ENCODE measurements at places on chromosomes 11 and 22.

GRCh38 chr11:70928854-70929598 is 323.4 kb downstream of the SHANK2 start:
- no peak for DNase-seq

DNA sequence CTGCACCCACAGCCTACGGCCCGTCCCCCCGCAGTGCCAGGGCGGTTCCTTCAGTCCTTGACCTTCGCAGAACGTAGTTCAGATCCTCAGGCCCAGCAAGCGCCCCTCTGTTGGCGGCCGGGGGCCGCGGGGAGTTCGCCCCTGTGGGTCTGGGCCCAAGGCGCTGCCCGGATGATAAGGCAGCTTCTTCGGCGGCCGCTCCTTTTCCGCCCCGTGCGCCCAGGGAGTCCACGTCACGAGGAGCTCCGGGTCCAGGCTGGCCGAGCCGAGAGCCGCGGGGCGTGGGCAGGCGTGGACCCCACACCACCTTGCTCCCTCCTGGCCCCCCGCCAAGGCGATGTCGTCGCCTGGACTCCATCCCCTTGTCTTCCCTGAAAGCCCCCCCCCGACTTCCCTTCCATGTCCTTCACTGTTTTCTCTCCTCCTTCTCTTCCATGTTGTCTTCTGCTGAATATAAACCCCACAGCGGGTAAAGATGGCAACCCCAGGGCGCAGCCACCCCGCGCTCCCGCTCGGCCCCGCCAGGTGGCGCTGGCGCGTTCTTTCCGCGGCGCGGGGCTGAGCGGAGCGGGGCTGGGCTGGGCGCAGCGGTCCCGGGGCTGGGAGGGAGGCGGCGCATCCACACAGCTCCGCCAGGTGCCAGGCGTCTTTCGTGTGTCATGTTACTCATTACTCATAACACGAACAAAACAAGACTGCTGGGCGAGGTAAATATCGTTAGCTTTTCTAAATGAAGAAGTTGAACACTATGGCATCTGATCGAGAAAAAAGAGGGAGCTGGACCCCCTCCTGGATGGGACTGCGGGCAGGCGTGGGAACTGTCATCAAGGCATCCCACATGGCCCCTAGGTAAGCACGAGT is 321.0 kb downstream of the NTM start:
- DNase-seq: no peak

GRCh38 chr11:92440701-92441442 is 216.3 kb downstream of the FAT3 start:
- no peak for DNase-seq

DNA sequence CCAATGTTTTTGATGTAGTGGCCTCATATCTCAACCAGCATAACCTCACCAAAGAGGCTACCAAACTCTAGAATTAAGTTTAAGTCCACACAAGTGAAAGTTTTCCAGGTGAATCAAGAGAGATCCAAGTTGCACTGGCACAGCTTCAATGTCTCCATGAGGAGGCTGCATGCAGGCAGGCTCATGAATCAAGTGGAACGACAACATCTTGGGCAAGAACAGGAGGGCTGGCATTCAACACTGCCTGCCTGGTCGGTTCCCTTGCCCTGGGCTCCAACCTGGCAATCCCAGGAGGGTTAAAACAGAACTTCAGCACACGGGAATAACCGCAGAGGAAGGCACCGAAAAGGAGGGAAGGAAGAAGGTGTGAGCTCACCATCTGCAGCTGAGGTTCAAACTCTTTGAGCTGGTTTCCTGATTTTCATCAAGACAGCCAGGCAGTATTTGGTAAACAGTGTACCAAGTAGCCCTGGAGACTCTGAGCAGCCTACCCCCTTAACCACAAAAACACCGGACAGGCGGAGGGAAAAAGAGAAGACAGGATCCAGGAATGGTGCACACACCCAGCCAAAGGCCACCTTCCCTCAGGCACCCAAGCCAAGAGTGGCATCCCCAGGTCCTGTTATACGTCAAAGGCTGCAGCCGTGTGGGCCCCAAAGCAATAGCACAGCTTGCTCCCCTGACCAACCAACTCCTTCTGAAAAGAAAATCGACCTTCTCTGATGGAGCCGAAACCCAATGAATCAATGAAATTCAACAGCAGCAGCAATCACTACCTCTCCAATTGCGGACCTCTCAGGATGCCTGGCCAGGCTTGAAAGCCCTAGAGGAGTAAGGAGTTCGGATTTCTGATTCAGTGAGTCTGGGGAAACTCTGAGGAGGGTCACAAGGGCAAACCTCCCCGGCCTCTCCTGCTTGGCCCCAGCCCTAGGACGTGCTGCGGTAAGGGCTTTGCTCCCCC is 1.3 kb downstream of the PACSIN2 start:
- DNase-seq: no peak

DNA sequence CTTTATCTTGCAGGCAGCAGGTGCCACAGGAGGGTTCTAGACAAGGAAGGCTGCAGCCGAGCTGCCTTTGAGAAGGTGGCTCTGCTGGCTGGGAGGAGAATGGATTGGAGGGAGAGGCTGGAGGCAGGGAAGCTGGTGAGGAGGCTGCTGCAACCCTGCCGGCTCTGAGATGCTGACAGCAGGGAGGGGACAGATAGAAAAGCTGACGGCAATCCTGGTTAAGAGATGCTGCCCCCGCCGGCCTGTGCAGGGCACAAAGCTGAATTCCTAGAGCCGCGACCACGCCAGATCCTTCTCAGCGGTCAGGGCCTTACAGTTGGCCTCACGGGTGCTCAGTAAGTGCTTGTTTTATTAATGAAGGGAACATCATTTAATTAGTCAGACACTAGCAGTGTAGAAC is 105.4 kb downstream of the CACNA1I start:
- peak; percentile 19 for DNase-seq

DNA sequence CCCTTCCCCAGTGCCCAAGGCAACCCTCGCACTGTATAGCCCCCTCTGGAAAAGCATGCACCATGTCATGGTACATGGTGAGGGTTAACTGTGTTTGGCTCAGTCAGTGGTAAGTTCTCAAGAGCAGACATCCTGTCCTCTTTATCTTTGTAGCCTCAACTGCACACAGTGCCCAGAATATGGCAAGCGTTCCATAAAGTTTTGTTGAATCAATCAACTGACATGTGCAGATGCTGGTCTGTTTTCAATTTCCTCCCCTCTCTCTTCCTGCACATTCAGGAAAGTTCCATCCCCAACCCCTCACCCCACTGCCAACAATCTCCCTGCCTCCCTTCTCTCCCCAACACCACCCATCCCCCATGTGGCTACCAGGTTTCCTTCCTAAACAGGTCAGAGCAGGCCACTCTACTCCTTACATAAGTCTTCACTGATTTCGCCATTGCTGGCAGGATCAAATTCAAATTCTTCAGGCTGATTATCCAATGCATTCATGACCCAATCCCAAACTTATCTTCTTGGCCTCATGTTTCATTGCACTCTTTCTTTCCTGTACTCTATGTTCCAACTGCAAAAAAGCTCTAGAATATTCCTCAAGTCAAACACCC is 15.5 kb upstream of the TMPRSS5 start:
- no peak for DNase-seq

DNA sequence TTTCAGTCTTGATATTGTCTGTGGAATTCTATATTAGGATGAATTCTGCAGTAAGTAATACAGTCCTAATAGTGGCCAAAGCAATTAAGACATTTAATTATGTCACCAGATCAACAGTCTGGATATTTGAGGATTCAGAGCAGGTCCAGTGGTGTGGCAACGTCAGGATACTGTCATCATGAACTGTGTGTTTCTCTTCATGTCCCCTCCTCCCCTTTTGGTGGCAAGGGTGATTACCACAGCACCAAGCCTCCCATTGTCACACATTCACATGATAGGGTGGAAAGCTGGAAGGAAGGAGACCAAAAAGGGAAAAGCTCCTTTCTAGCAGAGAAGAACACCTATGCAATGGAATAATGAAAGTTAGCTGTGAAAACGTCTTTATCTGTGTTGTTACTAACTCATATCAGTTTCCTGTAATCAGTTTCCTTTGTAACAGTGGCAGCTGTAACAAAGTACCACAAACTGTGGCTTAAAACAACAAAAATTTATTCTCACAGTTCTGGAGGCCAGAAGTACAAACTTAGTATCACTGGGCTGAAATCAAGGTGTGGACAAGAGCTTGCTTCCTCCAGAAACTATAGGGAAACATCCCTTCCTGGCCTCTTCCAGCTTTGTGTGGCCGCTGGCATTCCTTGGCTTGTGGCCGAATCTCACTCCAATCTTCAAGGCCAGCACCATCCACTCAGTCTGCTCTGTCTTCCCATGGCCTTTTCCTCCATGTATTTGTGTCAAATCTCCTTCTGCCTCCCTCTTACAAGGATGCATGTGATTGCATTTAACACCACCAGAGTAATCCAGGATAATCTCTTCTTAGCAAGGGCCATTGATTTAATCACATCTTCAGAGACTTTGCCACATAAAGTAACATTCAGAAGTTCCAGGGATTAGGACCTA is 6.5 kb upstream of the RBM14 start:
- no peak for DNase-seq
